ENCODE measurements at places on chromosomes 7 and 10.

DNA sequence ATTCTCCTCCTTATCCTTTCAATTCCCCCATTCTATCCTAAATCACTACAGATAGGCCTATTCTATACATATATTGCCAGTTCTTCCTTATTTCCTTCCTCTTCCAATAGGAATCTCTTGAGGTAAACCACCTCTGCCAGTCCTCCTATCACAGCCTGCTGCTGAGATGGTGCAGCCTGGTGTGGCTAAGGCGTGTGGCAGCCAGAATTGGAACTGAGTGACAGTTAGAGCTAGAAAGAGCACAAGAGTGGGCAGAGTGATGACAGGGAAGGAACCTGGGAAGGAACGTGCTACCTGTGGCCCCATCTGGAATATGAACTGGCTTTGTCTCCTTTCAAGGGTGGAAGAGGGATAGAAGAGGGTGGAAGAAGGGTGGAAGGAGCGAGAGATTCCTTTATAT is 187.7 kb downstream of the HECW1 start:
- DNase-seq = no peak

- no peak for DNase-seq
Measured at GRCh38 chr10:97180986-97181385, 4.8 kb downstream of the SLIT1 start.

DNA sequence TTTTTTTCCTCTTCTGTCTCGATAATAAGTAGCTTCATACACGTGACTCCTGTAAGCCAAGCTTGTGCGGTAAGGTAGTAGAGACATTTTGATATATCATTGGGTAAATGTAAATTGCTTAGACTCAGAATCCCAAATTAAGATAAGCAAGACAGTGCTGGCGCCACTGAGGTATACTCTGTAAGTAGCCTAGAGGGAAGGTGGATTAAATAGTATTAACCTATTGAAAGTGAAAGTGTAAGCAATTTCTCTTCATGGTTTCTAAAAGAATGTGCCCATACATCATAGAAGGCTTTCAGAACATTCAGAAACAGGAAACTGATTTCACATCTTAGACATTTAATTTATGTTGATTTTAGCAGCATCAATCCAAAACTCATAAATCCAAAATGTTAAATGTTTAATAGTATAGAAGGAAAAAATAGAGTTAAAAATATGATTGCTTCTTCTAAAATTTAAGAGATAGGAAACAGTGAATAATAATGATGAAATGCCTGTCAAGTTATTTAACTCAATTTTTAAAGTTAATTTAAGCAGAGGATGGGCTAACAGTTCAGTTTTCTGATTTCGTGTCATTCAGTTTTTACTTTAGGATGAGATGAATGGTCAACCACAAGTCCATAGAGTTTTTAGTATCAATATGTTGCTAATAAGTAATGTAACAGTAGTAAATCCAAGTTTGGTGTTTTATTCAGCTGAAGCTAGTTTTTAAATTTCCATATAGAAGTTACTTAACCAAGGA is 36.8 kb downstream of the LRRC72 start:
- no peak for DNase-seq

DNA sequence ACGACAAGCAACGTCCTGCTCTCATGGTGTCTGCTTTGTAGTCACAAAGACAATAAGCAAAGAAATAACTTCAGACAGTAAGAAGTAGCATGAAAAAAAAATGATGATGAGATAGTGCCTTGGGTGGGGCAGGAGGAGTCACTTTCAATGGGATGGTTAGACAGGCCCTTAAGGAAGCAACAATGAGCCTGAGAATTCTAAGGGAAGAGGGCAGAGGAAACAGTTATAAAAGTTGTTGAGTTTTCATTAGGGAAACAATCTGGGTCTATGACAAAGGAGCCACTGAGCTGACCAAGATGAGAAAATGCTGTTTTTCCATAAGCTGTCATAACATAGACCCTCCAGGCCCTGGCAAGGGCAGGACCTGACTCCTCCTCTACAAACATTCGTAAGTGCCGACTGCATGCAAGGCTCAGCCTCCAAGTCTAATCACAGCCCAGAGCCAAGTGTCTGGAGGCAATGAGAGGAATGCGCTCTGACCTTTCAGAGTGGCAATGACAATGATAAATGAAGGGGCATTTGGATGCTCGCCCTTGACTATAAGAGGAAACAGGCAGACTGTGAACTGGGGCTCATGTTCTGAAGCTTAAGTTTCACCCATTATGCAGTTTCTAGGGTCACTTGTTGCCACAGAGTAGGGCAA is 43.7 kb downstream of the PPP1R3C start:
- DNase-seq = no peak

DNA sequence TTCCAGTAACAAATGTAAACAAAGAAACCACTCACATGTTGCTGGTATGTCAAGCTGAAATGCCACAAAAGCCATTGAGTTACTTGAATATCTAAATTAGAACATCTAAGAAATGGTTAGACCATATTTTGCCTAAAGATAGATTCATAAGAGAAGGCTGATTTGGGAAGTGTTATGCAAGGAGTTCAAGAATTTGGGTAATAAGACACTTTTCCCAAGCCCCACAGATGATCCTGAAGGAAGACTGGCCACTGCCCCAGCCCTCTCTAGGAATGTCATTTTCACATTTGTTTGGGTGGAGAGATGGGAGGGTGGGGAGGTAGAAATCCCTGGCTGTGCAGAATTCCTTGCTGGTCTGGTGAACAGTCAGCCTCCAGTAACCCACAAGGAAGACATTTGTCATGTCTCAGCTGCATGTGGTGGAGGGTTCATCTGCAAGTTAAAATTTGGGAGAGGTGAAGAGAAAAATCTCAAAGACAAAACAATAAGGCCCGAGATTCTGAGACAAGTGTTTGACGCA is 427.2 kb upstream of the KLF6 start:
- no peak for DNase-seq

DNA sequence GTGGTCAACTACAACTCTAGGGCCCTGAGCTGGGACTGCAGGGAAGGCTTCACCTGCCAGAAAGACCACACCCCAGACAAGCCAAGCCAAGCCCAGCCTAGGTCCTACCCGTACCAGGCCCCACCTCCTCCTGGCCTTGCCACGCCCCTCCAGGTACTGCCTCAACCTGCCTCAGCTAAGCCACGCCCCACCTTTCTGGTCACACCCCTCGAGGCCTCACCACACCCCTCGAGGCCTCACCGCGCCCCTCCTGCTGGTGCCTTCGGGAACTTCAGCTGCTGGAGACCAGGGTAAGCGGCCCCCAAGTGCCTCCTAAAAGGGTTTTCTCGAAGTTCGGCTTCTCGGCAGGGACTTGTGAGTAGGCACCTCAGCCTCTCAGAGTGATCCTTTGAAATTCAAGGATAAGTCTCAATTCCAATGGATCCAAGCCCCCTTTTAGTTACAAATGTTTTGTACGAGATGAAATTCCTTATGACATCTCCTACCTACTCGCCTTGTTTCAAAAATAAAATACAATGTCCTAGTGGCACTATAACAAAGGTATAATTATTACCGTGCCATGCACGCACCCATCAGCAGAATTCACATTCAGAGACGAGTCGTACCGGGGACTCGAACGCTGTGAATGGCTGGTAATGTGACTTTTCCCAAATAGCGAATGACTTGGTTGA is 171.2 kb downstream of the ARHGAP21 start:
- no peak for DNase-seq

DNA sequence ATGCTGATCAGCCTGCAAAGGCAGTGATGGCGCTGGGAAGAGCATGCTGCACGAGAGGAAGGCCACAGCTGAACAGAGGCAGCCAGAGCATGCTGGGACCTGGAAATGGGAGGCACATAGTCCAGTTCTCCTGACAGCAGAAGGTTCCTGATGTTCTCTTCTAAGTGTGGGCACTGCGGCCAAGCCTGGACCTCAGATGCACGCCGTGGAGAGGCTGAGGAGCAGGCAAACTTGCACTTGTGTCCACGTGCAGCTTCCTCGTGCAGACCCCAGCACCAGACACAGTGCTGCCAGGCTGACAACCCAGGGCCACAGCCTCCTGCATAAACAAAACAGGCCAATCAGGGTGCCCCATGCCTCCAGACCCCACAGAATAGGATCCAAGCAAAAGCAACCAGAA is 93.5 kb upstream of the LANCL2 start:
- DNase-seq = no peak

DNA sequence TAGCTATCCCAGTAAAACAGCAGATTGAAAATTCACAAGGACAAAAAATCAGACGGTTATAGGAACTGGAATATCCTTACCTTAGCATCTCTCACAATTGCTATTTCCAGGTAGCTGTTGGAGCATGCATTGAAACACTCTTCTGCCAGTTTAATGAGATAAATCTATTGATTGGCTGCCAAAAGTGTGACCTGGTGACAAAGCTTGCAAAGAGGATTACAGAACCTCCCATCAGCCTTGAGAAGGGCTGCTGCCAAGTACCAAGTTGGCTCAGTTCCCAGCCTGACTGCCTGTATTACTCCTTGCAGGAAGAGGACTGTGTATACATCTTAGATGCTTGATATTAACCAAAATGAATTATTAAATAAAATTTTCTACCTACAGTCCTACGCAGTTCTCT is 5.1 kb downstream of the PRLHR start:
- DNase-seq = no peak

DNA sequence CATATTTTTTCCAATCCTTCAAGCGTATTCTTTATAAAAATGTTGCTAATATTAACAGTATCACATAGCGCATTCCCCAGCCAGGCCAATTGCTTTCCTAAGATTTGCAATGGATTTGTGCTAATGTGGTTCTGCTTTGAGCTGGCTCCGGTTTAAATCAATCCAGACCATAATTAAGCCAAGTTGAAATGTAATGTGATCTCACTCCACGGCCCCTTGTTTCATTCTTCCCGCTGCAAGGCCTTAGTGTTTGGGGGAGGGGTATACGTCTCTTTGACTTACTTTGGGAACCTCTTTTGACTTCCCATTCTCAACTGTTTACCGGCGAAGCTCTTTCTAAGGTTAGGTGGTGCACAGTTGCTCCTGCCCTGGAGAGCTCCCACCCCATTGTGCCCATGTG is 86.4 kb downstream of the PRPF18 start:
- no peak for DNase-seq

- DNase-seq = no peak
Measured at GRCh38 chr7:147376192-147376591, 1214.4 kb upstream of the C7orf33 start.

DNA sequence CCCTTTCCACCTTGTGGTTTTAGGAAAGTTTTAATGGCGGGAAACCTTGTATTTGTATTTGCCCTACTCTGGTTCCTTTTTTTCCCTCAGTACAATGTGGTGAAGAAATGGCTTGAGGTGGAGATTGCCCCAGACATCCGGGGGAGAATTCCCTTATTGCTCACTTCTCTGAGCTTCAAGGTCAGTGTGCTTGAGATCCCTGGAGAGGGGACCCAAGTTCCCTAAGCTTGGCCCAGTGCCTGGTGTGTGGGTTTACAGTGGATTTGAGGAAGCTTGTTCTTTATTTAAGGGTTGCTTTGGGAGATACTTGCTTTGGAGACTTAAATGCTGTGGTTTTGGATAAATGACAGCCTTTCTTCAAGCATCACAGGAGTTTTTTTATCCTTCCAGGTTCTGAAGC is 18.3 kb downstream of the CALHM2 start:
- no peak for DNase-seq

DNA sequence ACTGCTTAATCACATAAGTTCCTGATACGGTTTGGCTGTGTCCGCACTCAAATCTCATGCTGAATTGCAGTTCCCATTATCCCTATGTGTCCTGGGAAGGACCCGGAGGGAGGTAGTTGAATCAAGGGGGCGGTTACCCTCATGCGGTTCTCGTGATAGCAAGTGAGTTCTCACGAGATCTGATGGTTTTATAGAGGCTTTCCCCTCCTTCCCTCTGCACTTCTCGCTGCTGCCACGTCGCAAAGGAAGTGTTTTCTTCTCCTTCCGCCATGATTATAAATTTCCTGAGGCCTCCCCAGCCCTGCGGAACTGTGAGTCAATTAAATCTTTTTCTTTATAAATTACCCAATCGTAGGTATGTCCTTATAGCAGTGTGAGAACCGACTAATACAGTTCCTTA is 226.2 kb downstream of the SKAP2 start:
- DNase-seq = no peak
